Iris pigment epithelial cell (primary cell): ENCODE measurements at places on chromosomes 11 and 22.

- no peak for DNase-seq
Observed at GRCh38 chr11:15783619-15784018, 572.7 kb downstream of the SOX6 start.

GRCh38 chr22:46442217-46442853 lies 95.1 kb downstream of the CELSR1 start:
- no peak for DNase-seq

DNA sequence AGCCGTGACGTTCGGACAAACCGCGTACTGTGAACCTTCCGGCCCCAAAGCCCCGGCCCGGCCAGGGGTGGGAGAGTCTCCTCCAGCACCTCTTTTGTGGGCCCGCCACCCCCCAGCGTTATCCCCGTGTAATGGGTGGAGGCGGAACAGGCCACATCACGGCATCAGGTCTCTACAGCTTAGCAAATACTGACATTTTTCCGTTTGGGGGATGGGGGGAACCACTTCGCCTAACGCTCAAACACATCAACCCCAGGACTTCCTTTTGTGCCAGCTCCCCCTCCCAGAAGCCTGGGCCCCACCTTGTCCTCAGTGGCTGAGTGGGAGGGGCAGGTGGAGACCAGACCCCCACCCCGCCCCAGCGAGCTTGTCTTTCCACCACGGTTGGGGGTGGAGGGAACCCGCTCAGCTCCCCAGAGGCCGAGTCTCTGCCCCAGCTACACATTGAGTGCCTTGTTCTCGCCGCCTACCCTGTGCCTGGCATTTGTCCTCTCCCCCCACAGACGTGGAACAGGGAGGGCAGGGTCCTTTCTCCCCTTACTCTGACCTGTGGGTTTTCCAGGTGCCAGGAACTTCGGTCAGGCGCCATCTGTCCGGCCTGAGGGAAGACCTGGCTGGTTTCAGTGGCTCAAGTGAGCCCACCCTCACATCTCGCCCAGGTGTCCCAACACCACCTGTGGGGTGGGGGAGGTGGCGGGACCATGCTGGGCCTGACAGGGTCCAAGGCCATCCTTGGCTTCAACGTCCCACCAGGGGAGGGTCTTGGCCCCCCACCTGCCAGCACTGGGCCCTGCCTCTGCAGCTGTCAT lies 29.6 kb downstream of the SBF1 start:
- no peak for DNase-seq

DNA sequence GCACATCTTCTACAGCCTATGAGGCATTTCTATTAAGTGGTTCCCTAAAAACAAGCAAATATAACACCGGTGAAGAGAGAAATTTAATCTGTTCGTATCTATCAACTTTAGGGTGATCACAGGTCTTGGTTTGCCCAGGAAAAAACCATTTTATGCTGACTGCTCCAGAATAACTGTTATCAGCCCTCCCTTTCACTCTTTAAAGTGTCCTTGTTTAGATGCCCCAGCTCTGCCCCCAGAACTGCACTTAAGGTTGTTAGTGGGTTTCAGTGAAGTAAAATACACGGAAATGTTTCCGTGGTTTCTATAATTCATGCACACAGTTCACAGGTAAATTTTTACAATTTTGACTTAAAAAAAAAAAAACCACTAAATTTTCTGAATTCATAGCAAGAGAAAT lies 70.0 kb downstream of the NARS2 start:
- no peak for DNase-seq

DNA sequence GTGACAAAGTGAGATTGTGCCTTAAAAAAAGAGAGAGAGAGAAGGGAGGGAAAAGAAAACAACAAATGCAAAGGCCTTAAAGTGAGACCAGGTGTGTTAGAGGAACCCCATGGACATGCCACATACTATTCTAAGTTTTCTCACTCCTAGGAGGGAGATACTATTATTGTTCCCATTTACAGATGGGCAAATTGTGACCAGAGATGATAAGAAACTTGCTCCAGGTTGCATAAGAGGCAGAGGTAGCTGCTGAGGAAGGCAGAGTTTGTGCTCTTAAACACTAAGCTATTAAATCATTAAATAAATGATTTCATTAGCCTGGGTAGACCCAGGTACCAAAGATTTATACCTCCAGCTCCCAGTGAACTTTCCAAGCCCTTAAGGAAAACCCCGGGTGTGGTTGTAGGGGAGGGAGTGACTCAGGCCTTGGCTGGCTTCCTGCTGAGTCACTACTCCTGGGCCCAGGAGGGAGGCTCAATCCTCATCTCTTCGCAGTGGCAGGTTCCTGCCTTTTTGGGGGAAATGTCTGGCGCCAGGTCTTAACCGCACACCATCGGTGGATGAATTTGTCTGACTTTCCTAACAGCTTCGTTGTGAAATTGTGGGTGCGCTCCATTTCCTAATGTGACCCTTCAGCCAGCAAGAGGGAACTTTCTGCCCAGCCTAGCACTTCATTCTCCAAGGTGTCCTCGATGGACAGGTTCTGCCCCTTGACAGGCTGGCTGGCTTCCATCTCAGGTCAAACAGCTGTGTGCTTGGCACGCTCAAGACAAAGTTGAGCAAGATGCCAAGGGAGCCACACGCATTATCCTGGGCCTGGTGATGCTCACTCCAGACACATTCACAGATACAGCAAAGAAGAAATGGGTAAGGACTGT lies 33.4 kb upstream of the PTPRJ start:
- peak; percentile 96 for DNase-seq

GRCh38 chr22:27880778-27881394 lies 38.2 kb downstream of the PITPNB start:
- DNase-seq = peak; percentile 79

- DNase-seq = no peak
Observed at GRCh38 chr22:36360871-36361383, 26.8 kb downstream of the MYH9 start.

DNA sequence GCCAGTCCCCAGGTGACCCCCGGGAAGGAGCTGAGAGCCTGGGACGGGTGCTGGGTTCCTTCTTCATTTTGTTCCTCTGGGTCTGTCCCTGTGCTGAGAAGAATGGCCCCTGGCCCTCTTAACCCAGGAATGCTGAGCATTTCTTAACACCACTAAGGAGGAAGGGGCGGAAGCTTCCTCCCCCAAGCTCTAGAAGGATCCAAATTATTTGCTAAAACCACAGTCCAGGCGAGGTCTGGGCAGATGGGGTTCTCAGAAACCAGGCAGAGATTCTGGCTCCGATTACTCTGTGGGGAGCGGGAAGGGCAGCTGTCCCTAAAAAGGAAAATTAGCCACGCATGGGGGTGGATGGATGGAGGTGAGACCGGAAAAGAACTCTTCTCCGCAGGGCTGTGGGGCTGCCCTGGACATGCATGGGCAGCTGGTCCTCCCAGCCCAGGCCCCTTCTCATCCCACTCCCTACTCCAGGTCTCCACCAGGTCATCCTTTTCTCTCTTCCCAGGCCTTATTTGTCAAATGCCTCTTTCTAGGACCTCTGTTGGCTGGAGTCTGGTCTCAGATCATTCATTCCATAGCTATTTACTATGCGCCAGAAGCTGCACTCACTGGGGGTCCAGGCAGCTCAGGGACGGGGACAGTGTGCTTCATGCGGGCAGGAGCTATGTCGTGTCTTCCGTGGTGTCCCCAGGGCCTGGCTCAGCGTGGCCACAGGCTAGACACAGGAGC lies 45.0 kb upstream of the MYH9 start:
- no peak for DNase-seq

DNA sequence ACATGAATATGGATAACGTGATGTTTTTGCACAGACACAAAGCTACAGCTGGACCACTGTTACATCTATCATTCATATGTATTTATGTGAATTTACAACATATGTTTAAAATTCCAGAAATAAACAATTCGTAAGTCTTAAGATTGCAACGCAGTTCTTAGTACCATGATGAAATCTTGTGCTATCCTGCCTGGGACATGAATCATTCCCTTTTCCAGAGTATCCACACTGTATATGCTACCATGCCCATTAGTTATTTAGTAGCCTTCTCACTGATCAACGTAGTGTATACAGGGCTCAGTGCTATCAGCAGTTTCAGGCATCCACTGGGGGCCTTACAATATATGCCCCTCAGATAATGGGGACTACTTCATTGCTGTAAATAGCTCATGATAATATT lies 4.3 kb downstream of the ATL3 start:
- peak; percentile 87 for DNase-seq

DNA sequence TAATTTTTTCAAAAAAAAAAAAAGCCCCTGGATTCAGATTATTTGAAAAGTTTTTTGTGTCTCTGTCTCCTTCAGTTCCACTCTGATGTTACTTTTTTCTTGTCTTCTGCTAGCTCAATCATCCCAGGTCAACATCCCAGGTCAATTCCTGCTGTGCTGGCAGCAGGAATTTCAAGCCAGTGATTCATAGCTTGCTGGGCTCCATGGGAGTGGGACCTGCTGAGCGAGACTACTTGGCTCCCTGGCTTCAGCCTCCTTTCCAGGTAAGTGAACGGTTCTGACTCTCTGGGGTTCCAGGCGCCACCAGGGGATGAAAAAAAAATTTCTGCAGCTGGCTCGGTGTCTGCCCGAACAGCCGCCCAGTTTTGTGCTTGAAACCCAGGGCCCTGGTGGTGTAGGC lies 31.4 kb downstream of the PLAAT5 start:
- no peak for DNase-seq

DNA sequence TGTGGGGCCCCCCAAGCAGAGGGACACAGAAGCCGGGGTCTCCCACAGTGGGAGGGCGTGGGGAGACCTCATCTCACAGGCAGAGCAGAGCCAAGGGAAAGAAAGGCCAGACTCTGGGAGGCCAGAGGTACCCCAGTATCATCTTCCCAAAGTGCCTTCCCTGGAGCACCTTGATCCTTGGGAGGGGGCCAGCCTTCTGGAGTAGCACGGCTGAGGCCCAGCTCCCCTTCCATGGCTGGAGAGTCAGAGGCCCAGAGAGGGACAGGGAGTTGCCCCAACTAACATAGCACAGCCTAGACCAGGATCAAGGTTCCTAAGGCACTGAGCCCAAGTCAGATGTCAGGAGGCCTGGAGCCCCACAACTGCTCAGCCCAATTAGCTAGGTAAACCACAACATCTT lies 50.6 kb downstream of the ELFN2 start:
- DNase-seq = no peak

GRCh38 chr22:24550028-24550901 lies 4.7 kb downstream of the GUCD1 start:
- peak; percentile 14 for DNase-seq

DNA sequence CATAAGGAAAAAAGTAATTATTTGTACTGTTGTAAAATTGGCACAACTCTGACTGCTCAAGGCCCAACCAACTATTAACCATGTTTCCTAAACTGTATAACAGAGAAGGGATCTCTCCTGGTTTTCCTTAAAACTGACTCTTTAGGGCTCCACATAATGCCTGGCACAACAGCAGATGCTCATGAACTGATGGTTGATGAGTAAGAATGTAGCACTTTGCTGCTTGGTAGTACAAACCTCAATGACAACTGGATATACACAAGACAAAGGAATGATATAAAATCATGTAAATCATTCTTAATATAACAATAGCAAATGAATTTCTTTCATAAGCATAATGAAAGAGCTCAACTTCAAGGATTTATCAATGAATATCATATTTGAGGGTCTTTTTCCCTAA lies 11.7 kb downstream of the MSANTD2 start:
- peak; percentile 23 for DNase-seq

DNA sequence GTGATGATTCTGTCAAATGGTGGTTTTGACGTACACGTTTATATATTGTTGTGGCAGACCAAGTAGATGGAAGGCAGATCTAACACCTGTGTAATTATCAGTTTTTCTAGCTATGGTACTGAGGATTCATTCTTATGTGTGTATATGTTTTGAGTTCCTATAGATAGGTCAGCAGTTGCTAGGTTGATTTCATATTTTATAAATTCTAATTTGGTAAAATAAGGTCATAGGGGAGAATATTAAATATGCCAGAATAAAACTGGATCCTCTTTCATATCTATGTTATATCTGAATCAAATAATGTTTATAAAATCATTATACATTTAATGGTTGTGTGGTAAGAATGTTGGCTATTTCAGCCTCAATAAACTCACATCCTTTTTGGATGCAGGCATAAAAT lies 27.6 kb downstream of the HIPK3 start:
- DNase-seq = no peak

GRCh38 chr11:28636566-28636965 lies 528.4 kb downstream of the METTL15 start:
- DNase-seq = no peak

DNA sequence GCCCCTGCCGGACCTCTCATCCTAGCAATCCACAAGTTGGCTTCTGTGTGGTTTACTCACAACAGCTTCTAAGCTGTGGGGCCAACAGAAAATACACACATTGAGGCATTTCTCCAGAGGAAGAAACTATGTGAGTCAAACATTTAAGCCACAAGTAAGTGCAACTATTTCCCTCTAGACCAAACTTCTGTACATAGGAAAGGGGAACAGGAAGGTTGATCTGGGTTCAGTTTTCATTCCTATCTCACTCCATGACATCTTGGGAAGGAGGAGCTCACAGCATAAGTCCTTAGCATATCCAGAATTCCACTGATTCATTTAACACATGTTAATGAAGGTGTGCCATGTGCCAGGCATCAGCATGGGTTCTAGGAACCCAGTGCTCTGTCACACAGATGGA lies 72.8 kb upstream of the PICALM start:
- DNase-seq = peak; percentile 28
